Left renal cortex interstitium (tissue), 4 donors: ENCODE measurements at places on chromosomes 7 and 10.

DNA sequence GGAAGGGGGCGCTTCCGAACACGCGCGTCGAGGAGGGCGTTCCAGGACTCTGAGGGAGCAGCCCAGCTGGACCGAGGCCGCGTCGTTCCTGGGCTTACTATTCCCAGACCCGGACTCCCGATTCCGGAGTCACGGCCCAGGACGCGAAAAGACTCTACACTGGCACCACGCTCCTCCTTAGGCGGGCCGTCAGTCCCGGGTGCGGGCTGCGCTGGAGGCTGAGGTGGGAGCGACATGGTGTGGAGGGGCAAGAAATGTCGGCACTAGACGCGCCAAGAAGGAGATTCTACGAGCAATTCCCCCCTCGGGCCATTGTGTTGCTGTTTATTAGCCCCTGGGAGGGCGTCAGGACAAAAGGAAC, 584 bp upstream of the RUNDC3B start:
- DNase-seq = no peak

DNA sequence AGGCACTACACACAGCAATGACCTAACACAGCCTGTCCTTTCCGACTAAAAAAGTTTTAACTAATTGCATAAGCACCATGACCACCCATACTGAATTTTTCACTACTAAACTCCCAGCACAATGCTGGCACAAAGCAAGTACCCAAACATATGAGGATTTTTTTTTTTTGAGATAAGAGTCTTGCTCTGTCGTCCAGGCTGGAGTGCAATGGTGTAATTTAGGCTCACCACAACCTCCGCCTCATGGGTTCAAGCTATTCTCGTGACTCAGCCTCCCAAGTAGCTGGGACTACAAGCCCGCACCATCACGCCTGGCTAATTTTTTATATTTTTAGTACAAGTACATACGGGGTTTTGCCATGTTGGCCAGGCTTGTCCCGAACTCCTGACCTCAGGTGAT, 5.1 kb downstream of the UBE2H start:
- no peak for DNase-seq

DNA sequence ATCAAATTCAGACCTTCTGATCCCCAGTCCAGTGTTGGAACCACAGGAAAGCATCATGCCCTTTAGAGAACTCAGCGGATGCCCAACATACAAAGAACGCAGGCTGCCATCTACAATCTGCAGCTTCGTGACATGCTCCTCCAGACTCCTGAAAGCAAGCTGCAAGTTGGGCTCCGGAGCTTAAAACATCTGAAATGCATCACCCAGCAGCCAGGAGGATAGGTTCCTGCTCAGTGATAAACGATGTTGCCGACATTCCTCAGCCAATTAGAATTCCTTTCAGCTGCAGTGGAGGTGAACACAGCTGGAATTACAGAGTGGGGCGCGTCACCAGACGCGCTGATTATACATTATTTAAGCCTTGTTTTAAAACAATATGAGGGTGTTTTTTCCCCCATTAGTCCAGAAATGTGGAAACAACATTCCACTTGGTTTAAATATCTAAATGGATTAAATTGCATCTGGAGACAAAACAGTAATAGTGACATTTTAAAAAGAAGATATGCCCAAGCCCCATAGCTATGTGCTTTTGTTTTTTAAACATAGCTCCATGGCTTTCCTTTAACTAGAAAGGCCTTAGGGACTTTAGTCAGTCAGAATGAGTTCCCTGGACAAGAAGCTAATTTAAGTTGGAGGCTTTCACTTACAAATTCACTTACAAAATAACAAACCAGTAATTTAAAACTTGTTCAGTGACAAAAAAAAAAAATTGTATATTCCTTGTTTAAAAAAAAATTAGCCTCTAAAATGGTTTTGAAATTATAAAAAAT, 6.3 kb downstream of the SMURF1 start:
- peak; percentile 55 for DNase-seq

- no peak for DNase-seq
Observed at GRCh38 chr10:113301342-113301984, 251.4 kb upstream of the HABP2 start.

DNA sequence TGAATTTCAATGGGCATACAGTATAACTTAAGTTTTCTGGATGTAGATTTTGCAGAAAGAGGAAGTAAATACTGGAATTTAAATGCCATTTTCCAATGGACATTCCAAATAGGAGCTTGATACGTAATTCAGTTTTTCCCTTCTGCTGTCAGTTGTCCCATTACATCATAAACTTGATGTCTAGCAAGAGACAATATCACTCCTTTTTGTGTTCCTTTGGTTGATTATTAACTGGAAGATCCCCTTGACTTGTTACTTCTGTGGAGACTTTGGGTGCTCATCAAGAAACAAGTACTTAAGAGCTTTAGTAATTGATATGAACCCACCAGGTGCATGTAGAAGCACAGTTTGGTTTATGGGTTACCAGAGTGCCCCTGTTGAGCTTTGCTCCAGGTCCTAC, 116.1 kb downstream of the ST7 start:
- no peak for DNase-seq

GRCh38 chr10:131242007-131242406, 69.5 kb downstream of the TCERG1L start:
- no peak for DNase-seq

DNA sequence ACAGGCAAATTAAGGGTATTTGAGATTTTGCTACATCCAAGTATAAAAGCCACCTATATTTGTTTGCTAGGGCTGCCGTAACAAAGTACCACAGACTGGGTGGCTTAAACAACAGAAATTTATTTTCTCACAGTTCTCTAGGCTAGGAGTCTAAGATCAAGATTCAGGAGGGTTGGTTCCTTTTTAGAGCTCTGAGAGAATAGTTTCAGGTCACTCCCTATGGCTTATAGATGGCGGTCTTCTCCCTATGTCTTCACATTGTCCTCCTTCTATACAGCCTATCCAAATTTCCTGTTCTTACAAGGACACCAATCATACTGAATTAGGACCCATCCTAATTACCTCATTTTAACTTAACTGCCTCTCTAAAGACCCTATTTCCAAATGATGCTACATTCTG, 11.2 kb downstream of the HYCC1 start:
- no peak for DNase-seq

DNA sequence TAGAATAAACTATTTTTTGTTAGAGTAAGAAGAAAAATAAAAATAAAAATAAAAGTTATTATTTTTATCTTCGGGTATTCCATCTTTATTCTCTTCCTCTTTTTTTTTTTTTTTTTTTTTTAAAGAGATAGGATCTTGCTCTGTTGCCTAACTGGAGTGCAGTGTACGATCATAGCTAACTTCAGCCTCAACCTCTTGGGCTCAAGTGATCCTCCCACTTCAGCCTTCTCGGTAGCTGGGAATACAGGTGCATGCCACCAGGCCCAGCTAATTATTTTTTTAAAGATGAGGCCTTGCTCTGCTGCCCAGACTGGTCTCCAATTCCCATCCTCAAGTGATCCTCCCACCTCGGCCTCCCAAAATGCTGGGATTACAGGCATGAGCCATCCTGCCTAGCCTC, 15.4 kb downstream of the STAM start:
- no peak for DNase-seq
